ENCODE measurements at places on chromosomes 12 and 14.

DNA sequence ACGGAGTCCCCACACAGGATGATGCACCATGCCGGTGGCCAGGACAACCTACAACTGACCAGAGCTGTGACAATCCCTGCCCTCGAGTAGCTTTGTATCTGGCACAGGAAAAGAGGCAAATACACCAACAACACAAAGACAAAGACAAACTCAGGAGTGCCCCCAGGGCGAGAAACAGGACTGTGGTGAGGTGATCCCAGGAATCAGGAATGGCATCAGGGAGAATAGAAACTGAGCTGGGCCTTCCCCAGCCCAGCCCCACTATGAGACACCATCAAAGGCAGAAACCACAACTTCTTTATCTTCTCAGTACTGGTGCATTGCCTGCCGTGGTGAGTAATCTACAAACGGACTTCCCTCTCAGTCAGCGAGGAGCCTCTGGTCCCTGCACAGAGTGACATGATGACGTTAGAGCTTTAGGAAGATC is 157.7 kb downstream of the TTC7B start:
- DNase-seq = peak; percentile 87

DNA sequence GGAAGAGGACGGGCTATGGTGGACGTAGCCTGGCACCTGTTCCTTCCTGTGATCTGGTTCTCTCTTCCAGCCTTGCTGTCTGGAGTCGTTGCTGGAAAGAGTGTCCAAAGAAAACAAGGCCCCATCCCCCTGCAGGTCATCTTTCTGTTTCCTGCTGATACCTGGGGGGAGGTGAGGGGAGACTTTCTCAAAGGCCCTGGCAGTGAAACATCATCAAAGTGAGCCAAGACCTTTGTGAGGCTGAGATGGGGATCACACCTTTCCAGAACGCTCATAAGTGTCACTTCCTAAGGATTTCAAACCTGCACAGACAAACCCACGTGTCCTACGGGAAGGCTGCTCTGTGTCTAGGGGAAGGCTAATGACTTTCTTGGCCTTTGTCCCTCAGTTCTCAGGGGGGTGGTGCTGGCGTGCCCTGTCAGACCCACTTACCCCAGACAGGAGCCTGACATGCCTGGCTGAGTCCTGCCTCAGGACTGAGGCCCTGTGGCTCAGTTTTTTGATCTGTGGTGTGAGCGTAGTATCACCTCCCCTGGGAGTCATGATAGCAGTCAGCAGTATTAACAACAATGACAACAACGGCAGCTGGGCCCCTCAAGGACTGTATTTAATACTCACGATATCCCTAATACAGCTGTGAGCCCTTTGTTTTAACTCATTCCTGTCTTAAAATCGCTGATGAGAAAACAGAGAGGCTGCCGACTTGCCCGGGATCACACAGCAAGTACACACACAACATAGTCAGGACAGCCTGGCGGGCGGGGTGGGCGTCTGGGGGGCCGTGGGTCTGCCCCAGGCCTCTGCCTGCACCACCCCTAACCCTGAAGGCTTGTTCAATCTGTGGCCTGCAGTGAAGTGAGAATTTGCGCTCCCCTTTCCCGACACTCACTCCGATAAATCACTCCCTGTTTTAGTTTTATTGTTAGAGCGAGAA is 235.2 kb downstream of the SLC41A2 start:
- no peak for DNase-seq

- DNase-seq = no peak
Measured at GRCh38 chr14:104210817-104211195, 72.4 kb downstream of the KIF26A start.

DNA sequence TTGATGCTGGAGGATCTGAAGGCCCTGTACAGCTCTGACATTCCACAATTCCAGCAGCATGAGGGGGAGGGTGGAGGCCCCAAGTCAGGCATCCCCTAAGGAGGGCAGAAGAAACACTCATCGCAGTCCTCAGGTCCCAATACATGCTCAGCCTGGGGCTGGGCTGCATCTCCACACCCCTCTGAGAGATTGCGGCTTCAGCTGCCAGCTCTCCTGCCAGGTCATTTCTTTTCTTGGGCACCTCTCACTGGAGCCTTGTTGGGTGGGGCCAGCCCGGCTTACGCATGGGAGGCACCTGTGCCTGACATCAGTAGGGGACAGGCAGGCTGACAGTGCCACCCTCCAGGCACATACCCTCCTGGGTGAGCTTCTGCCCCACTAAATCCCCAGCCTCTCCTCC is 89.8 kb downstream of the DICER1 start:
- no peak for DNase-seq

GRCh38 chr14:82009076-82009475 is 475.4 kb upstream of the SEL1L start:
- DNase-seq = no peak

DNA sequence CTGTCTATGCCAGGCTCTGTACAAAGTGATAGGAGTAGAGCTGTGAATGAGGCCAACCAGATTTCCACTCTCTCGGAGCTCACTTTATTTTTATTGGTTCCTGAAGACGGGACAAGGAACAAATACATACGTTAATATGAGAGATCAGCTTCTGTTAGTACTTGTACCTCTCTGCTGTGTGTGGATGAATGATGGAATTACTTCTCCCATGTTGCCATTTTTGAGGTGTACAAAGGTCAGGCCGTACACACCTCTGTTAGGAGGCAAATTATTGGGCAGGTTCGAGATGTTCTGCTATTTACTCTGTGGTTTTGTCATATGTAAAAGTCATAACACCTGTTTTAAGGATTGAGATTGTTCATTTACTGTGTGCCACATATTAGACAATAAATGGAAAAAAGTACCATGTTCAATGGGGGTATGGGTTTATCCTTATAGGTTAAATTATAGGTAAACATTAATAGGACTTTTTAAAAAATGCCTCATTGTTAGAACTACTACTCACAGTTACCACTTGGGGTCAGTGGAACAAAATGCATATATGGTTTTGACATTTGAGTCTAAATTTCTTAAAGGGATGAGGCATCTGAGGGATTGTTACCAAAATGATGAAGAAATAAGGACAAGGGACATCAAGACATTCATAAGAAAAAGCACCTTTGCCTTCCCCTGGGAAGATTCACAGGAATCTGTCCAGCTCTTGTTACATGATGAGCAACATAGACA is 26.9 kb downstream of the WBP11 start:
- no peak for DNase-seq

GRCh38 chr14:50831726-50832168 is 785 bp upstream of the NIN start:
- no peak for DNase-seq

GRCh38 chr12:1469070-1469469 is 125.3 kb downstream of the FBXL14 start:
- no peak for DNase-seq

- DNase-seq = no peak
Measured at GRCh38 chr12:9867531-9867930, 1.6 kb downstream of the CLEC2B start.

DNA sequence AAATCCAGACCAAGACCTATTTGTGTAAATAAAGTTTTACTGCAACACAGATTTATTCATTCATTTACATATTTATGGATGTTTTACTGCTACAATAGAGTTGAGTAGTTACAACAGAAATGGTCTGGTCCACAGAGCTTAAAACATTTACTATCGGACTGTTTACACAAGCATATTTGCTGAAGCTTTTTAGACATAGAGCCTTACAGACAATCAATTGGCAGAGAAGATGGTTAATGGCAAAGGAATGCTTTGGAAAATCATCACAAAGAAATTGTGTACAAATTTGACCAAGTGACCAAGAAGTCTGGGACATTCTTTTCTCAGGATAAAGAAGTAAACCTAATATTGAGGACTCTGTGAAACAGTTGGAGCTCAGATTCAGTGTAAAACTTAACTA is 504.3 kb downstream of the SLC16A7 start:
- no peak for DNase-seq

DNA sequence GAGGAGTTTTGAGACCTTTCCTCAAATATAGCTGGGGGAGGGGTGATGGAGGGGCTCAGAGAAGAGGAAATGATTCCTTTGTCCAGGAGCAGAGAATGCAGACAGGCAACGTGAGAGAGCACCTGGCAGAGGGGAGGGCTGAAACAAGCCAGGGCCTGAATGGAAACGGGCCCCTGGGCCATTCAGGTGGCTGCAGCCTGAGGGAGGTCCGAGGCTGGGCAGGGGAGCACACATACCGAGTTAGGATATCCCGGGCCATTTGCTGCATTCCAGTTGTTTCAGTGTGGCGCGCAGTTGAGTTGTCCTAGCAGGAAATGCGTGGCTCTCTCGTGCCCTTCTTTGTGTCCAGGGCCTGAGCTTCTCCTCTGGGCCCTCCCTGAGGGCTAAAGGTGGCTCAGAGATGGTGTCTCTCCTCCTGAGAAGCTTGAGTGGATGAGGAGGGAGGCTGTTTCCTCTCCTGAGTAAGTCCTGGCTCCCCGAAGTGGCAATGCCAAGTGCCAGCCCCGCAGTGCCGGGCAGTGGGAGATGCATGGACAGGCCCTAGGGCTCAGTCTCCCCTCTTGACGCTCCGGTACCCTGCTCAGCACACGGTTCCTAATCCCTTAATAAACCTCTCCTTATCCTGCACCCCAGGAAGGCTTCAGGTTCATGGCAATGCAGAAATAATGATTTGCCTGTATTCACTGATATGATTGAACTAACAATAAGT is 85.5 kb upstream of the VRK1 start:
- DNase-seq = no peak

DNA sequence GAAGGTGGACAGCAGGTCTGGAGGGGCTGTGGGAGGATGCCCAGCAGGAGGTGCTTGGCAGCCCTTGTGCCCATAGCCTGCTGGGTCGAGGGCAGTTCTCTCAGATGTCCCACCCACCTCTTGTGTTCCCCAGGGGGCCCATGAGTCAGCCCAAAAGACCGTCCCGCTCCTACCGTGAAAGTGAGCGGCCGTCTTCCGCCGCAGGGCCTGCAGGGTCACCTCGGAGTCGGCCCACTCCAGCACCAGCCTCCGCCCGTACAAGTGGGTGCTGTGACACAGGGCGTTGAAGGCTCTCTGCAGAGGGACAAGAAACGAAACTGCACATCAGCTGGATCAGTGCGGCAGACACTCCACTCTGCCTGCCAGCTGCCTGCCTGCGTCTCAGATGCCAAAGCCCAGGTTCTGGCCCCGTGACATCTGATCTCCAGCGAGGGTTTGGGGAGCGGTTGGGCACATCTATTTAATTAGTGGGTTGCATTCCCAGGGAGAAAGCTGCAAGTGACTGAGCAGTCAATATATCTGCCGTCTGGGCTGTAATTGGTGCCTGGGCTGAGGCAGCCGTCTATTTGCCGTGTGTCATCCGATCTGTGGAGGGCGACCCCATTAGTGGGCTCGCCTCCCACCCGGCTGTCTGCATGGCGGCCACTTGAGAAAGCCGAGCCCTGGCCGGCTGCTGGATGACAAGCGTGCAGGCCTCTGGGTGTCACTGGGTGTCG is 121.5 kb downstream of the RBM19 start:
- no peak for DNase-seq

DNA sequence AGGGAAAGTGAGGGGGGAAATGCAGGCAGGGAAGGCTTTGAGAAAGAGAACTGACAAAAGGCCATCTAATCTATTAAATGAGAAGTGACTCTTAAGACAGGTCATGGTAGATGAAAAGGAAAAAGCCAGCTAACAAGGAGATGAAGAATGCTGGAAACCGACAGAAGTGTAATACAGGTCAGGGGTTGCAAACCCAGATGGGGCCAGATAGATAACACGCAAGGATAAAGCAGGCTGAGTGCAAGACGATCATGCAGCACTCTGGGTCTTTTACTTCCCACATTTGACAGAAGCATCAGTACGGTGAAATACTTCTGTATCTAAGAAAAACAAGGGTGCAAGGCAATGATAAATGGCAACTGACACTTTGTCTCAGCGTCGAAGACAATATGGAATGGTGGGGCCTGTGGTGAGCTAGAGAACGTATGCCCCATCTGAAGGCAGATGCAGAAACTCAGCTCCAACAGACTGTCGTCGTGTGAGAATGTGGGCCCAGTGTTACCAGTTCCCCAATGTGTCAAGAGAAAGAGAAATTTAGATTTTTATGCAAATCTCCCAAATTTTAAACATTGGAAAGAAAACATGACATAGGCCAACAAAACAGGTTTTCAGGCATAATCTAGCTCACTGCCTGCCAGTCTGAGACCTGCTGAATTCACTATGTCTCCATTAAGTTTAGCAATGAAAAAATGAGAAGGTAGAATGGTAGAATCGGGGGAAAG is 187.4 kb downstream of the PHLDA1 start:
- DNase-seq = no peak

GRCh38 chr12:89348894-89349699 is 3.2 kb downstream of the DUSP6 start:
- no peak for DNase-seq

DNA sequence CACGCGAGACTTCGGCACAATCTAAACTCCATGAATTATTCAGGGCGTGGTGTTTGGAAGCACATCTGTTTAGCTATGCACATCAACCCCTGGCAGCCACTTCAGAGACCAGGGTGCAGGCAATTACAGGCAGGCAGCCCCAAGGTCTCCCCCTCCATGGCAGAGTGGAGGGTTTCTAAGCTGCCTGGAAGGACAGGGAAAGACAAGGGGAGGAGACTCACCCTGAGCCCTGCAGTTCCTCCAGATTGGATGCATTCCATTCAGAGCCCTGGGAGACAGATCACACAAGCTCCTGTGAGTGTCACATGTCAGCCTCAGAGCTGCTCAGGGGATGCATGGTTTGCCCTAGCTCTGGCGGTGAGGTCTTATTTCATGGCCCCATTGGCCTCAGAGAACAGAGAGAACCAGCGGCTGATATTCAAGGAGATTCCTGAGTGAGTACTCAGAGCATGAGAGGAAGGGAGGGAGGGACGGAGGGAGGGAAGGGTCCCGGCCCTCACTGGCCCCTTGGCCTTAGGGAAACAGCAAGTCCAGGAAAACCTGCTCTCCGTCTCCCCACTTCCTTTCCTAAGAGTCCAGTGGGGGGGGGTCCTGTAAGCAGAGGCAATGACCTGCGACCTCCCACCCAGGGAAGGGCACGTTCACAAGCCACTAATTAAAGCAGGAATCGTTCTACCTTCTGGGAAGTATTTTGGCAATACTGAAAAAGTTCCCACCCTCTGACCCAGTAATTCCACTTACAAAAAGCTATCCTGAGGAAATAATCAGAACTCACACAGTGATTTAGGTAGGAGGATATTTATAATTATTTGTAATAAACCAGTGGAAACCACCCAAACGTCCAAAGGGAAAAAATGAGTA is 55.1 kb downstream of the SSH1 start:
- DNase-seq = peak; percentile 67

- no peak for DNase-seq
Measured at GRCh38 chr14:35789651-35790050, 19.4 kb downstream of the RALGAPA1 start.

- DNase-seq = no peak
Measured at GRCh38 chr12:11895421-11896078, 175.2 kb upstream of the BCL2L14 start.

- no peak for DNase-seq
Measured at GRCh38 chr14:94992046-94992445, 165.3 kb downstream of the DICER1 start.

DNA sequence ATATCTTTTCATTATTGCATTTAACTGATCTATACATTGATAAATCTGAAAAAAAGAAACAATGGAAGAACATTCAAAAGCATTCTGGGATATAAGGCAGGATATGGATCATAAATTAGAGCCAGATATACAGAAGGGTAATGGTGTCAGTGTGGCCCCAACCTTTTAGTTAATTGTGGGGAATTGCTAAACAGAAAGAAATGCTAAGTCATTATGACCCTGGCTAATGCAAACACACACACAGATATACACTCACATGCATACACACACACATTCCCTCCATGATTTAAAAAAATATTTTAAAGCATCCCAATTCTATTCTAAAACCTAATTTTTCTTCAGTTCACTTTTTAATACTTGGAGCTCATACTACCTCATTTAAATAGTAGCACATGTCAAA is 404.5 kb downstream of the BCAT1 start:
- DNase-seq = no peak

Data from NCI-H226 (cell line).